ENCODE measurements at places on chromosomes 6 and 20. TPM values are rescaled to one million over a fixed set of nuclear protein-coding genes. Genes with fewer than 3 reads are reported as not detected.

DNA sequence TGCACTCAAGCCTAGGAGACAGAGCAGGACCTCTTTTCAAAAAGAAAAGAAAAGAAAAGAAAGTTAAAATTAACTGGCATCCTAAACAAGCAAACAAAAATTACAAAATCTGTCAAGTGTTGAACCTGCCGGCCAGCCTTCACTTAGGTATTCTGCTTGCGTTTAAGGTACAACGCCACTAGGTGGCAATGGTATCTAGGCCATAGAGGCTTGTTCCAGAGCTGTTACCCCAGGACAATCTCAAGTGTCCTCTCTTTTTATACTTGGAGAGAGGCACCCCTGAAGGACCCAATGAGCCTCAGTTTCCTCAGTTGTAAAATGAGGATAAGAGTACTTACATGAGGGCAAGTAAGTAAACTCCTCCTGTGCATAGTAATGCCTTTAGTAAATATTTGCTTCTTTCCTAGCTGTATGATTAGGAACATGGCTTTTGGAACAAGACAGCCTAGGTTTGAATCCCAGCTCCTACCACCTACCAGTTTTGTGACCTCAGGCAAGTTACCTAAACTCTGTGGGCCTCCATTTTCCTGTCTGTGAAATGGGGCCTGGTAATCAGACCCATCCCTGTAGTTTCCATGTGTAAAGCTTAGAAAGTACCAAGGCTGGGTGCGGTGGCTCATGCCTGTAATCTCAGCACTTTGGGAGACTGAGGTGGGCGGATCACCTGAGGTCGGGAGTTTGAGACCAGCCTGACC lies 5.8 kb upstream of the PACSIN1 start:
- no peak overlapping the region for H3K27ac ChIP-seq
- no peaks in the 10 kb centered on the region for H3K4me1 ChIP-seq
- no peaks in the 10 kb centered on the region for H3K27me3 ChIP-seq
- H3K4me3 ChIP-seq, result no peak overlapping the region

DNA sequence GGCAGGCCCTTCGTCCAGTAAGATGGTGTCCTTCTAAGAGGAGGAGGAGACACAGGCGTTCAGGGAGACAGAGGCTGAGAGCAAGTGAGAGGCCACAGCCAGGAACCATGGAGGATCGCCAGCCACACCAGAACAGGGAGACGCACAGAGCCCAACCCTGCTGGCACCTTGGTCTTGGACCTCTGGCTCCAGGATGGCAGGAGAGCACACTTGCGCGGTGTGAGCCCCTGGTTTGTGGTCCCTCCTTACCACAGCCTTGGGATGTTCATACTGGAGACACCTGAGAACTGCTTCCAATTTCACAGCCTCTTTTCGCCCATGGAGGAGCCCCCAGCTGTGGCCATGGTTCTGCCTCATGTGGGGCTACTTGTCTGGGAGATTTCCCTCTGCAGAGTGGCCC lies 222.4 kb downstream of the DLL1 start:
- no peak overlapping the region for H3K4me3 ChIP-seq
- H3K36me3 ChIP-seq, result no peaks in the 10 kb centered on the region
- no peak overlapping the region for H3K27ac ChIP-seq
- H3K4me1 ChIP-seq, result no peaks in the 10 kb centered on the region
- no peak for DNase-seq

GRCh38 chr6:78059171-78059570 lies 406.3 kb downstream of the MEI4 start:
- H3K4me1 ChIP-seq, result no peaks in the 10 kb centered on the region
- H3K4me3 ChIP-seq, result no peak overlapping the region
- no peak for DNase-seq
- no peaks in the 10 kb centered on the region for H3K36me3 ChIP-seq
- H3K27me3 ChIP-seq, result no peaks in the 10 kb centered on the region
- no peak overlapping the region for H3K27ac ChIP-seq

GRCh38 chr20:10883166-10883565 lies 209.4 kb upstream of the JAG1 start:
- H3K27me3 ChIP-seq, result no peaks in the 10 kb centered on the region
- no peaks in the 10 kb centered on the region for H3K4me1 ChIP-seq
- DNase-seq, result no peak
- H3K27ac ChIP-seq, result no peak overlapping the region

GRCh38 chr20:38218566-38218885 lies 42.0 kb downstream of the KIAA1755 start:
- no peak overlapping the region for H3K27ac ChIP-seq
- H3K4me1 ChIP-seq, result peaks cover 5% of the 10 kb centered on the region
- no peaks in the 10 kb centered on the region for H3K27me3 ChIP-seq
- DNase-seq, result no peak
- no peaks in the 10 kb centered on the region for H3K36me3 ChIP-seq
- H3K4me3 ChIP-seq, result no peak overlapping the region

- H3K27me3 ChIP-seq, result no peaks in the 10 kb centered on the region
- H3K4me3 ChIP-seq, result peak overlapping the region; percentile 94
- DNase-seq, result no peak
- no peaks in the 10 kb centered on the region for H3K36me3 ChIP-seq
Observed at GRCh38 chr20:44967207-44967807, 995 bp downstream of the STK4 start.

GRCh38 chr20:12965212-12965869 lies 43.4 kb upstream of the SPTLC3 start:
- H3K36me3 ChIP-seq, result no peaks in the 10 kb centered on the region
- no peak overlapping the region for H3K4me3 ChIP-seq
- H3K4me1 ChIP-seq, result no peaks in the 10 kb centered on the region
- no peak overlapping the region for H3K27ac ChIP-seq

DNA sequence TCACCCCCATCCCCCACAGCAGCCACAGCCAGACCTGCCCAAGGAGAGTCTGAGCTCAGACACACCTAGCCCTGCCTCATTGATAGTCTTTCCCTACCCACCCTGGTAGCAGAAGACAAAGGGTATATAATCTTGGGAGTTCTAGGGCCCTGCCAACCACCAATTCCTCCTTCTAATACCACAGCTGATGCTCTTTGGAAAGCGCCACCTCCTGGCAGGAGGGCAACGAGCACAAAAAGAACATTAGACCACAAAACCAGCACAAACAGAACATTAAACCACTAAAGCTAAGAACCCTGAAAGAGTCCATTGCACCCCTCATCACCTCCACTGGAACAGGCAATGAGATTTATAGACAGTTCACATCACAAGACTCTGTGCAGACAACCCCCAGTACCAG lies 195.8 kb upstream of the FUT9 start:
- H3K4me1 ChIP-seq, result peaks cover 10% of the 10 kb centered on the region
- H3K36me3 ChIP-seq, result no peaks in the 10 kb centered on the region
- no peaks in the 10 kb centered on the region for H3K27me3 ChIP-seq
- no peak for DNase-seq

DNA sequence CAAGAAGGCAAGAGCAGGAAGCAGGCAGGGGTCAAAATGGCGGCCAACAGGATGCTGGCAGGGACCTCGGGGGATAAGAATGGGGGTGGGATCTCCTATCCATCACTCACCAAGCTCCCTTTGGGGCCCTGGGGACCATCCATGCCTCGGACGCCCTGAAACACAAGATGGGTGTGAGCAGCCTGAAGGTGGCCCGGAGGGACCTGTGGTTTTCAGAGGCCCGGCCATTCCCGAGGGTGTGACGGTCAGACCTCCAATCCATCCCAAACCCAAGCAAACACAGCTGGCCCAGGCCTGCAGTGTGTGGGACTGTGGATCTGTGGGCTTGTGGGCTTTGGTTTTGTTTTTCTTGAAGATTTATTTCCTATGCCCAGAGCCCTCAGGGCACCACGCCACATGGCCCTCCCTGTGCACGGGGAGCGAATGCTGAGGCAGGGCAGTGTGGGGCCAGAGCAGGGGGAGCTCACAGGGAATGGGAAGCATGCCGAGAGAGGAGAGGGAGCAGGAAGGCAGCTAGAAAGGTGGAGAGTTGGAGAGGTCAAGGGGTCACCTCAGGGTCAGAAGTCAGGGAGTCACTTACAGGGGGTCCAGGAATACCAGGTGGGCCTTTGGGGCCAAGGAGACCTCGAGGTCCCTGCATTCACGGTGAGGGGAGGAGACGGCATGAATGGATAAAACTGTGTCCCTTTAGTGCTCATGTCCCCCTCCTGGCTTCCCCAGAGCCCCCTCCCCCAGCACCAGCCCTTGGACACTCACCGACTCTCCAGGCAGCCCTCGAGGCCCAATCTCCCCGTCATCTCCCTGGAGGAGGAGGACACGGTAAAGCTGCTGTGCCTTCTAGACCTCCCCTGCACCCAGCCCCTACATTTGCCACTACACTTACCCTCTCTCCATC lies 14.5 kb downstream of the COL11A2 start:
- DNase-seq, result no peak
- no peaks in the 10 kb centered on the region for H3K36me3 ChIP-seq
- H3K27me3 ChIP-seq, result no peaks in the 10 kb centered on the region
- H3K4me3 ChIP-seq, result no peak overlapping the region
- no peak overlapping the region for H3K27ac ChIP-seq

GRCh38 chr20:46562373-46563169 lies 12.1 kb upstream of the OCSTAMP start:
- H3K4me3 ChIP-seq, result no peak overlapping the region
- peak; percentile 46 for DNase-seq
- H3K36me3 ChIP-seq, result no peaks in the 10 kb centered on the region
- H3K27ac ChIP-seq, result peak overlapping the region; percentile 21
- H3K4me1 ChIP-seq, result no peaks in the 10 kb centered on the region
- H3K27me3 ChIP-seq, result no peaks in the 10 kb centered on the region

DNA sequence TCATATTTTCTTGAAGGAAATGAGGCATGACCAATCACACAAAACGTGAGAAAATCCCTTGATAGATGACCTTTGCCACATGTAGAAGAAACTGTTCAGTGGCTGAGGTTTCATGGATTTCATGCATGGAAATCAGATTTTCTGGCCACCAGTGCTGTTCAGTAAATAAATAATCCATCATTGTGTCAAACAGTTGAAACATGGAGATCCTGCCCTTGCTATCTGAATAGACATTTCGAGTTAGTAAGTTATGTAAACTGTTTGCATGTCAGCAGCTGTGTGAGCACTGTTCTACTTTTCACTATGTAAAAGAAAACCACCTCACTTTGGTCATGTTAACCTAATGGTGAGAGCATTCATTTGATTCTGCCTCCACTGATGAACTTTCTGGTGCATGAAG lies 793.9 kb upstream of the EPHA7 start:
- DNase-seq, result no peak
- no peaks in the 10 kb centered on the region for H3K27me3 ChIP-seq
- no peaks in the 10 kb centered on the region for H3K4me1 ChIP-seq
- no peaks in the 10 kb centered on the region for H3K36me3 ChIP-seq

GRCh38 chr6:139017227-139017626 lies 11.3 kb upstream of the ABRACL start:
- DNase-seq, result peak; percentile 80
- H3K4me3 ChIP-seq, result no peak overlapping the region
- peak overlapping the region; percentile 58 for H3K27ac ChIP-seq
- H3K27me3 ChIP-seq, result no peaks in the 10 kb centered on the region
- H3K36me3 ChIP-seq, result no peaks in the 10 kb centered on the region

DNA sequence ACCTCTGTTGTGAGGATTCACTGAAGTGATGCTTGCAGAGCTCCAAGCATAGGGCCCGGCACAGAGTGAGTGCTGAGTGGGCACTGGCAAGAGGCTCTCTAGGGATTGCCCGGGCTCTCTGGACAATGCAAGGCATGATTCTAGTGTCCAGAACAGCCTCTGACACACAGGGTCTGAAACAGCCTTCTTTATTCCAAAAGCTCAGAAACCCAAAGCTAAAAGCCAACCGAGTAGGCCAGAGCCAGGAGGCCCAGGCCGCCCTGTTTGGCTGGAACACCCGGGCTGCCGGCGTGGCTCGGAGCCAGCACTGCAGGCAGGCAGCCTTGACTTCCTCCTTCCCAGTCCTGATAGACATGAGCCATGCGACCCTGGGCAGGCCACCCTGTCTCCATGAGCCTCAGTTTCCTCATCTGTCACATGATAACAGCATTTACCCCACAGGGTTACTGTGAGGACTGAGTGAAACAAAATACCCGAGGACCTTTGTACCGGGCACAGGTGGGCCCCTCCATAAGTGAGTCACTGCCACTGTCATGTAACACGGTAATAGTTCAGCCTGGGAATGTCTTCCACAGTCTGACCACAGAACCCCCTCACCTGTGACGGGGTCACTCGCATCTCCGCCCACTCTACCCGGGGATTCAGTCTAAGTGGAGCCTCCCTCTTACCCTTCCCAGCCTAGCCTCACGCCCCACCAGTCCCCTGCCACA lies 51.5 kb downstream of the PTPRT start:
- no peaks in the 10 kb centered on the region for H3K36me3 ChIP-seq
- H3K27me3 ChIP-seq, result no peaks in the 10 kb centered on the region
- DNase-seq, result no peak
- H3K4me1 ChIP-seq, result no peaks in the 10 kb centered on the region
- no peak overlapping the region for H3K4me3 ChIP-seq
- H3K27ac ChIP-seq, result no peak overlapping the region

DNA sequence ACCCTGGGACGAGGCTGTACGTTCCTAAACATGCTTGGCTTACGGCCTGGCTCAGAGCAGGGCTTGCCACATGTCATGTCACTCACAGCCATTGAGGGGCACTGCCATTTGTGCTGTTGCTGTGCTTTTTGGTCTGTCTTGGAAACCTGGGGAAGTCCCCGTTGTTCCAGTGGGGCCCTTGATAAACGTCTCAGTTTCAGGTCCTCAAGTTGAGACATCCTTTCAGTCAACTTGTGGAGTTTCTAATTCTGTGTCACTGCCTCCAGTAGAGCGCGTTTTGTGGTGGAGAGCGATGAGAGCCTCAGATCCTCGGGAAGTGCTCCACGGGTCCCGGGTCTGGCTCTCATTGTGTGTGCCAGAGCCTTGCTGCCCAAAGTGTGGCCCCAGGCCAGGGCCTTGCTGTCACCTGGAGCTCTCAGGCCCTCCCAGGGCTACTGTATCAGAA lies 43.0 kb upstream of the CCR6 start:
- no peak for DNase-seq
- H3K27ac ChIP-seq, result no peak overlapping the region
- H3K27me3 ChIP-seq, result no peaks in the 10 kb centered on the region
- H3K4me3 ChIP-seq, result no peak overlapping the region
- no peaks in the 10 kb centered on the region for H3K4me1 ChIP-seq

DNA sequence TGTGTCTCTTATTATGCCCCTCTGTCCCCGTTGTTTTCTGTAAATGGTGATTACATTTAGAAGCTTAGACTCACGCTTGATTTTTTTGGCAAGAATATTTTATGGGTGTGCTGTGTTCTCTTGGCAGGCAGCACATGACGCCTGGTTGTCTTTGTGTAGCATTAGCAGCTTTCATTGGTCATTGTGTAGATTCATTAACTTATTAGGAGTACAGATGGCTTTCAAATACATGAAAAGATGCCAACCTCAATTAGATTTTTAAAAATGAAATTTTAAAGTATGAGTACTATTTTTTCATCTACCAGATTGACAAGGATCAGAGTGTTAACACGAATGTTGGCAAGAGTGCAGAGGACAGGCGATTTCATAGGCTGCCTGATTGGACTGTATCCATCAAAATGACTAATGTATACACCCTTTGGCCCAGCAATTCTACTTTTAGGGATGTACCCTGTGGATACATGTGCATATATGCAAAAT lies 15.2 kb downstream of the COX4I2 start:
- H3K27me3 ChIP-seq, result no peaks in the 10 kb centered on the region
- no peak overlapping the region for H3K27ac ChIP-seq
- H3K36me3 ChIP-seq, result no peaks in the 10 kb centered on the region

GRCh38 chr6:139115989-139116758 lies 18.7 kb upstream of the HECA start:
- no peaks in the 10 kb centered on the region for H3K4me1 ChIP-seq
- H3K27me3 ChIP-seq, result no peaks in the 10 kb centered on the region
- H3K27ac ChIP-seq, result no peak overlapping the region
- H3K4me3 ChIP-seq, result no peak overlapping the region
- H3K36me3 ChIP-seq, result no peaks in the 10 kb centered on the region

GRCh38 chr6:84766118-84766798 lies 1.9 kb upstream of the TBX18 start:
- no peak overlapping the region for H3K27ac ChIP-seq
- H3K4me3 ChIP-seq, result no peak overlapping the region
- H3K4me1 ChIP-seq, result no peaks in the 10 kb centered on the region
- H3K36me3 ChIP-seq, result no peaks in the 10 kb centered on the region

The IRAK1BP1 gene
- 1.1 TPM for total RNA-seq

The WFDC10B gene
- not detected for total RNA-seq

The WFDC12 gene
- not detected for total RNA-seq

The EPB41L2 gene
- total RNA-seq, result 34.0 TPM

The EPPIN gene
- total RNA-seq, result not detected

Measured in right lobe of liver (tissue), 6 donors.